Right ventricle myocardium superior (tissue), 1 donor: ENCODE measurements at places on chromosomes 2 and 18. TPM values are rescaled to one million over a fixed set of nuclear protein-coding genes. Genes with fewer than 3 reads are reported as not detected.

DNA sequence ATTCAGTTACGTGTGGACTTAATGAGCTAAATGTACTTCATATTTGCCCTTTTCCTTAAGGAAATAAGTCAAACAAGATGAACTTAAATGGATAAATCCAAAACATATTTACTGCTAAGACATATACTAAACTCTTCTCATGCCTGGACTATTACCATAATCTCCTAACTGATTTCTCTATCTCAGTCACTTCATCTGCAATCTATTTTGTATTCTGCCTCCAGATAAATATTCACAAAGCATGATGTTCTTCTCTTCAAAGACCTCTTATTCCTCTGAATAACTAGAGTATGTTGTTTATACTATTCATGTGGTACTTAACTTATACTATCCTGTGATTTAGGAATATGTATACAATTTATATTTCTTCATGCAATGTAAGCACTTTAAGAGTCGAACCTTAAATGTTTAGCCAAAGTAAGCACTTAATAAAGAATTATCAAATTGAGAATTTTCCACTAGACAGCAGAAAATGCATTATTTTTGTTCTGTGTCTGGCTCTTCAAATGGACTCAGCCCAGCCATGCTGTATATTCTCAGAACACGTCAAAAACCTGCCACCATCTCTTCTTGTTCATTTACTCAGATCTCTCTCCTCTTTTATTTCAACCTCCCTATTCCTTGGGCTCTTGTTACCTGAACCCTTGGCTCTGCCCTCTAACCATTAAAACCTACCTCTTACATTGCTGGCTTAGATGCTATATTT is 79.9 kb upstream of the ARHGAP28 start:
- no peak for DNase-seq

DNA sequence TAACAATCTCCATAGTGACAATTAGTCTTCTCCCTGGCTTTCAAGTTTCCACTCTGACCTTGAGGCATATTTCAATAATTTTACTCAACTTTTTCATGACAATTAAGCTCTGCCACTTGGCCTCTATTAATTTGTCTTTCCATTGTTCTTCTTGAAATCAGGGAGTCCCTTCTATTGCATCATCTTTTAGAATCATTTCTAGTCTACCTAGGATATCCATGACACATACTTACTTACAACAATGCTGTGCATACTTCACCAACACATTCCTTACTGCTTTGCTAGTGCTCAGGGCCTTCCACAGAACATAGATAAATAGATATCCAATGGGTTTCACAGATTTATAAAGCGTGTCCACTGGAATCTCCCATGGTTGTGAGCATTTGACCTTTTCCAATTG is 331.5 kb upstream of the LRP1B start:
- no peak for DNase-seq

Gene STK39
- 16.9 TPM for total RNA-seq

Gene LRATD1
- total RNA-seq: 3.0 TPM

Gene GPR75
- total RNA-seq: 0.86 TPM
